CD8-positive, alpha-beta memory T cell (primary cell): ENCODE measurements at places on chromosomes 12 and 14. TPM values are rescaled to one million over a fixed set of nuclear protein-coding genes. Genes with fewer than 3 reads are reported as not detected.

GRCh38 chr12:57765003-57765697 lies 1.7 kb downstream of the CYP27B1 start:
- H3K27me3 ChIP-seq = peaks cover 18% of the 10 kb centered on the region
- H3K36me3 ChIP-seq = peaks cover 4% of the 10 kb centered on the region
- peak overlapping the region; percentile 70 for H3K4me3 ChIP-seq
- H3K4me1 ChIP-seq = peaks cover 24% of the 10 kb centered on the region
- peak; percentile 32 for DNase-seq

DNA sequence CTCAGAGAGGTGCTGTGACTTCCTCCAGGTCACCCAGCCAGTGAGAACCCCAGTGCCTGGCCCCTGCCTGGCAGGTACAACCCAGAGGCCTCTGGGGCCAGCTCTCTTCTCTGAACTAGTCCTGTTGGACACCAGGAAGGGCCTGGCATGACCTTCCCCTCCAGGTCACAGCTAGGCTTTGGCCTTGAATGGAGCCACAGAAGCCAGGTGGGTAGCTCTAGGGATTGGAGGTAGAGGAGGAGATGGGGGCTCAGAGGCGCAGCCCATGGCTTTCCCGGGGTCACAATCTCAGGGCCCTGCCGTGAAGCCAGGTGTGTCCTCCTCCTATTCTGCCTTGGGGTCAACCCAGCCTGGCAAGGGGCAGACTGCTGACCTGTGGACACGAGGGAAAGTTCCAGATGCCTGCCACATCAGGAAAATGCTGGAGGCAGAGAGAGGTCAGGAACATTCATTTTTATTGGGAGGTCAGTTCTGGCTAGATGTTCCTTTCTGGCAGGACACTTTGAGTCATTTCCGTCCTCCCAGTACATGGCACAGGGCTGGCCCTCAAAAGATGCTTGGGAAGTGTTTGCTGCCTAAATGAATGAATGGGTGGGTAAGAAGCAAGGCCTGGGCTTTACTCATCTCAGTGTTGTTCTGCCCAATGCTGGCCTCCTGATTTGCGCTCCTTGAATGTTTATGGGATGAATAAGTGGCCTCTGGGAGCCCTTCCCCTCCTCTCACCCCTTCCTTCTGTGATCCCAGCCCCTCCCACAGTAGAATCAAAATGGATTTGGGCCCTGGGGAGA lies 25.4 kb downstream of the FAM222A start:
- H3K4me3 ChIP-seq = no peak overlapping the region
- H3K27me3 ChIP-seq = peaks cover 5% of the 10 kb centered on the region
- no peak overlapping the region for H3K27ac ChIP-seq
- H3K4me1 ChIP-seq = no peaks in the 10 kb centered on the region
- H3K36me3 ChIP-seq = no peaks in the 10 kb centered on the region
- DNase-seq = no peak

DNA sequence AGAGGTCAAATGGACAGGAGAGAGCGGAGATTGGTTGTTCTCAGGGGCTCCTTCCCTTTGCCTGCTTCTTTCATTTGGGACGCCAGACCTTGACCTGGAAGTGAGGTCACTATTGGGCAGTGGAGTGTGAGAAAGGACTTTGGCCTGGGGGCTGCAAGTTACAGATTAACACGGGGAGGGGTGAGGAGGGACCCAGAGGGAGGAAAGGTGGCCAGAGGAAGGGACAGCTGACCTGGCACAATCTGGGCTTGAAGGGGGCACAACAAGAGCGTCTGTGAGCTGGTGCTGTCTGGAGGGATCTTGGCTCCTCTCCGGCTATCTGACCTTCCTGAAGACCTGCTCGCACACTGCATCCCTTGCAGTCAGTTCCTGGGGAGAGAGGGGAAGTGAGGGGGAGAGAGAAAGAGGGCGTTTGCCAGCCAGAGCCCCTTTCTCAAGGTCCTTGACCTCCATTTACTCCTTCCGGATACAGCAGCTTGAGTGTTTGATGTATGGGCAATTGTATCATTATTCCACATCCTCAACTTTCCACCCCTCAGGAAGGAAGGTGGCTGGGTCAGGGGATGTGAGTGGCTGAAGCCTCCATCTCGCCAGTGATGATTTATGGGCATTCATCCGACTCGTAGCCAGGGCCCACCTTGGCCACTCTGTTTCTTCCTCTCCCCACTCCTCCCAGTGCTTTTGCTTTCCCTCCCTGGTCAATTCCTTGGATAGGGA lies 4.7 kb downstream of the RBP5 start:
- no peak for DNase-seq
- no peaks in the 10 kb centered on the region for H3K4me1 ChIP-seq
- no peaks in the 10 kb centered on the region for H3K27me3 ChIP-seq
- H3K27ac ChIP-seq = peak overlapping the region; percentile 51
- no peak overlapping the region for H3K4me3 ChIP-seq

DNA sequence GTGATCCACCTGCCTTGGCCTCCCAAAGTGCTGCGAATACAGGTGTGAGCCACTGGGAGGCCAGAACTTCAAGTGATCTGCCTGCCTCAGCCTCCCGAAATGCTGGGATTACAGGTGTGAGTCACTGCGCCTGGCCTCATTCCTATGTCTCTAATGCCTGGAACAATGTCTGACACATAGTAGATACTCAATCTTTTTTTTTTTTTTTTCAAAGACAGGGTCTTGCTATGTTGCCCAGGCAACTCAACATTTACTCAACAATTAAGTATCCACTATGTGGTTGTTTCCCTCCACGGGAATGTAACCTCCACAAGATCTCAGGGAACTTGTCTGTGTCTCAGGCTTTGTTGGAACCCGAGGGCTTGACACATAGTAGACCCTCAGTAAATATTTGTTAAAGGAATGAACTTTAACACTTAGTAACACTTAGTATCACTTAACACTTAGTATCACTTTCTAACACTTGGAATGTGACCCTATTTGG lies 3.0 kb upstream of the TMEM120B start:
- H3K27ac ChIP-seq = no peak overlapping the region
- no peaks in the 10 kb centered on the region for H3K27me3 ChIP-seq
- H3K4me1 ChIP-seq = peaks cover 17% of the 10 kb centered on the region
- no peaks in the 10 kb centered on the region for H3K36me3 ChIP-seq

- no peak for DNase-seq
- no peak overlapping the region for H3K4me3 ChIP-seq
- no peaks in the 10 kb centered on the region for H3K36me3 ChIP-seq
- no peaks in the 10 kb centered on the region for H3K4me1 ChIP-seq
Measured at GRCh38 chr12:57579011-57579410, 12.0 kb upstream of the PIP4K2C start.

The GPR84 gene
- not detected for polyA plus RNA-seq

DNA sequence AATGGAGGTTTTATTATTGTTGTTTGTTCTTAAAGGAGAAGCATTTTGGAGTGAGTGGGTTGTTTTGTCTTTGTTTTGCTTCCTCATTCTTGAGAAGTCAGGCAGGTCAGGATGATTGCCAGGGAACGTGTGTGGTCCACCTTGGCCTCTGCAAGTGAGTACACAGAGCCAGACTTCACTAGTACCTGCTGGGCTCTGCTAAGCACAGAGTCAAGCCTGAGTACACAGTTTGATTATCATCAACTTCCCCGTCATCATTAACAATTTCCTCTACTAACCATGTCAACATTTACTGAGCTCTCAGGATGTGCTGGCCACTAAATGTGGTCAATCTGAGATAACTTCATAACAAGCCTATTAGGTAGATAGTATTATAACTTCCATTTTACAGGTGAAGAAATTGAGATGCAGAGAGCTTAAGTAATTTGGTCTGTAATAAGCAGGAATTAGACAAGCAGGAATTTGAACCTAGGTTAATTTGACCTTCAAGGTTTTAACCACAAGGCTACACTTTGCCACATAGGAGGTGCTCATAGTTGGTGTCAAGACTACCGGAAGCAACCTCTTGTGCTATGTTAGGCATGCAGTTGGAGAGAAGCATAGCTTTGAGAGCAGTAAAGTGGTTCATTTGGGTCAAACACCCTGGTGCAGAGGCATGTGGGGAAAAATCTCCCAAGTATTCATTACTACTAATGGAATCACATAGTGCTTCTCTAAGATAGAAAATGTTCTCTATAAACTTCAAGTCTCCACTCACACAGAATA lies 178.3 kb downstream of the NUAK1 start:
- no peak overlapping the region for H3K4me3 ChIP-seq
- no peaks in the 10 kb centered on the region for H3K36me3 ChIP-seq
- no peak overlapping the region for H3K27ac ChIP-seq
- DNase-seq = no peak

GRCh38 chr14:46399049-46399448 lies 252.5 kb downstream of the RPL10L start:
- no peaks in the 10 kb centered on the region for H3K36me3 ChIP-seq
- no peak overlapping the region for H3K27ac ChIP-seq
- no peak for DNase-seq
- H3K4me3 ChIP-seq = no peak overlapping the region
- no peaks in the 10 kb centered on the region for H3K27me3 ChIP-seq

GRCh38 chr14:50835280-50835679 lies 4.3 kb upstream of the NIN start:
- DNase-seq = peak; percentile 54
- H3K27ac ChIP-seq = no peak overlapping the region
- peak overlapping the region; percentile 10 for H3K4me3 ChIP-seq

The ATG101 gene
- polyA plus RNA-seq = 25.5 TPM

- no peaks in the 10 kb centered on the region for H3K27me3 ChIP-seq
- peak overlapping the region; percentile 97 for H3K4me3 ChIP-seq
- H3K4me1 ChIP-seq = peaks cover 18% of the 10 kb centered on the region
- peak; percentile 39 for DNase-seq
Measured at GRCh38 chr12:106774808-106775524, 484 bp downstream of the RIC8B start.

DNA sequence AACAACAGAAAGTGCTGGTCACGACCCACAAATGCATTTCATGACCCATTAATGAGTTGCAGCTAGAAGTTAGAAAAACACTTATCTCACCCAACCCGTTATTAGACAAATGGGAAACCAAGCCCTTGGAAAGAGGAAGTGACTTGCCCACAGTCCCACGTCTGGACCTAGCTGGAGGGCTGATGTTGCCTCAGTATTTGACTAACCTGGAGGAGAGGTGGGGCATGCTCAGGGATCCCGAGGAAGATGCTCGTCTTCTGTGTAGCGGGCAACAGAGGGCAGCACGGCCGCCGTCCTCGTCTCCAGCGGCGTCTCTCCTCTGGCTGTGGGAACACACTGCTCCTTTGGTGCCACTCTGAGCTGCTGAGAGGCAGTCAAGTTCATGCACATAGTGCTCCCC lies 12.7 kb downstream of the CCND2 start:
- H3K4me3 ChIP-seq = no peak overlapping the region
- peaks cover 39% of the 10 kb centered on the region for H3K4me1 ChIP-seq
- H3K27ac ChIP-seq = no peak overlapping the region
- H3K36me3 ChIP-seq = peaks cover 84% of the 10 kb centered on the region
- no peaks in the 10 kb centered on the region for H3K27me3 ChIP-seq

The CMA1 gene
- not detected for polyA plus RNA-seq

The LMO3 gene
- polyA plus RNA-seq = not detected

The RDH16 gene
- polyA plus RNA-seq = 0.20 TPM

DNA sequence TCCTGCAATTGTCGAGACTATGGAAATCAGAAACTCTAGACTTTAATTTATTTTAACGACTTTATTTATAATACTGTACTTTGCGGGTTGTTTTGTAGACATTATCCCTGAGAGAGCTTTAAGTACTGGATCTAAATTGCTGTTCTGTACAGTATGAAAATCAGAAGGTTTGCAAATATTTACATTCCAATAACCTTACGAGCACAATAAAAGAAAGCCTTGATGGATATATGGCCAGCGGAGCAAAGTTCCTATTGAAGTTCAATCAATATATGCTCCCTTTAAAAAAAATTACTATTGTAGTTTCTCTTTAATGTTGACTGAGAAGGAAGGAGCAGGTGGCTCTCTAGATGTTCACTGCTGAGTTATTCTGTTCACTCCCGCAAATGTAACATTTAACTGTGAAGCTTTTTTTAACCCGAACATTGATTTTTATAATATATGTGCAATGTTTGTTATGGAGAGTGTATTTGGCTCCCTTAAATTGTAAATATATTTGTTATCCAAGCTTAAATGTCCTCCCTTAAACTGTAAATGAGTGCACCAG lies 235.3 kb downstream of the PLCZ1 start:
- DNase-seq = no peak
- no peaks in the 10 kb centered on the region for H3K4me1 ChIP-seq
- H3K27ac ChIP-seq = no peak overlapping the region
